ENCODE measurements at places on chromosomes 13 and 19.

- DNase-seq = no peak
Observed at GRCh38 chr19:246551-246950, 44.7 kb downstream of the PLPP2 start.

DNA sequence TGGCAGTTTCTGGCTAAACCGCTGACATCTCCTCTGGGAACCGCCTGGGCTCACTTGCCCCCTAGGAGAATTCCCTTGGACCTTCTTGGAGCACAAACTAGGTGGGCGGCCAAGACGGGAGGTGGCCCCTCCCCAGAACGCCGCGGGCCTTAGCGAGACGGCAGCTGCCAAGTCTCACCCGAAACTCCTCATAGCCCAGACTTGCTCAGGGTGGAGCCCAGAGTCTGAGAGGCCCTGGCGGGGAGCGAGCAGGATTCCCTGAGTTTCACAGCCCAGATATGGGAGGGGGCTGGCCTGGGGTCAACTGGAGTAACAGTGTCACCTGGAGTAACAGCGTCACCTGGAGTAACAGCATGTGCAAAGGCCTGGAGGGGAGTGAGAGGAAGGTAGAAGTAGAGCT is 10.1 kb downstream of the TINCR start:
- DNase-seq = no peak

DNA sequence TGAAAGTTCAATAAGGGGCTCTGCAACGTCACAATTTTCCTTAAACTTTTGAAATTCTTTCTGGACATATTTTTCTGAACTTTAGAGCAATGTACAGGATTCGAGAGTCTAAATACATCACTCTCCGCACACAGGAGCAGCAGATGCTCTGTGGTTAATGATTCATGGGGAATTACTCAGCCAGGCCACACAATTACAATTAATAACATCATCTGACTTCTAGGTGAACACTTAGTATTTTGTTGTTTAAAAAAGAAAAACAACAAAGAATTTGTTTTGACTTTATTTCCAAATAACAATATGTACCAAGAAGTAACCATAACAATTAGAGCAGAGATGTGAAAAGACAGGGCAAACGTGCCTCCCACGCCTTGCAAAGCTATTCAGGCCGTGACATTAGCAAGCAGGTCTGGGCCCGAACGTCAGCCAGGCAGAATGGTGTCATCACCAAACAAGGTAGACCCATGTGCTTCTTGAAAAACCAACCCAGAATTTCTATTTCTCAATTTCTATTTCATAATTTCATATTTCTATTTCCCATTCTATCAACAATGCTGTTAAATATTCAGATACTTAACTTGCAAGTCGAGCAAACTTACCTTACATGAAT is 236.3 kb downstream of the COL4A1 start:
- no peak for DNase-seq

GRCh38 chr13:93320942-93321341 is 94.3 kb downstream of the GPC6 start:
- no peak for DNase-seq

- no peak for DNase-seq
Observed at GRCh38 chr19:16368385-16369305, 44.0 kb downstream of the KLF2 start.

- no peak for DNase-seq
Observed at GRCh38 chr13:72023895-72024294, 156.9 kb upstream of the DACH1 start.

- peak; percentile 56 for DNase-seq
Observed at GRCh38 chr13:43786766-43787517, at the start of gene ENOX1. ENOX1 (minus strand) TSS chr13:43786972.

GRCh38 chr13:77893066-77893465 is 25.6 kb downstream of the EDNRB start:
- DNase-seq = peak; percentile 2

All from neural crest cell (in vitro differentiated cells).